ENCODE measurements at places on chromosomes 3 and 15.

GRCh38 chr3:133271042-133271441, 128.8 kb upstream of the BFSP2 start:
- DNase-seq = no peak

DNA sequence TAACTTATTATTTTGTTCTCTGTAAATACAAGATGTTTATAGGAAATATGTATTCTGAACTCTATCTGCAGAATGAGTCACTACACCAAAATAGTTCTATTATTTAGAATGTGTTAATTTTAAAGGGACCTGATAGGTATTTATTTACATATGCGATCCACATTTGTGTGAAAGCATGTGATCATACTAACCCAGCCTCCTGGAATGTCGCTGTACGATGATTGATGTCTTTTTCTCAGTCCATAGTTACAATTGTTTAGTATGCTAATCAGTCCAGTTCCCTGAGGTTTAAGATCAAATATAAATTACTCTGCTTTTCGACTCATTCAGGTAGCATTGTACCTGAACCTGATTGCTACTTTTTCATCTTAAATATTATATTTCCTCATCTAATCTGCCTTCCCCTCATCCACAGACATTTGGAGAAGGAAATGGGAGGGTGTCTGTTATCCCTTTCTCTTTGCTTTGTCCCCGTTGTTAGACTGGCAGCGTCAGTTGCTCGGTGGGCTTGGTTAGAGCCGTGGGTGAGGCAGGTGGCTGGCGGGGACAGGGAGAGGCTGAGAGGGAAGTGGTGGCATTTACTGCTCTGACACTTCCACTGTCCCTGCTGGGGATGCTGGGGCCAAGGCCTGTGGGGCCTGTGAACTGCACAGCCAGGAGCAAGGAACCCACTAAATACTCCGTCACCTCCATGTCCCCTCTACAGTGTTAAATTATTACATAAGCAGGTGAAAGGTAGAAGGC, 27.8 kb upstream of the NR2E3 start:
- DNase-seq = no peak

GRCh38 chr15:67002368-67002767, 63.0 kb upstream of the SMAD3 start:
- DNase-seq = no peak

- DNase-seq = no peak
These were observed 1.1 kb upstream of the EBLN2 start for GRCh38 chr3:73060302-73060723.

- no peak for DNase-seq
These were observed 12.7 kb upstream of the CLDN16 start for GRCh38 chr3:190375246-190375645.

GRCh38 chr15:33067456-33067855, 127.1 kb downstream of the FMN1 start:
- no peak for DNase-seq

DNA sequence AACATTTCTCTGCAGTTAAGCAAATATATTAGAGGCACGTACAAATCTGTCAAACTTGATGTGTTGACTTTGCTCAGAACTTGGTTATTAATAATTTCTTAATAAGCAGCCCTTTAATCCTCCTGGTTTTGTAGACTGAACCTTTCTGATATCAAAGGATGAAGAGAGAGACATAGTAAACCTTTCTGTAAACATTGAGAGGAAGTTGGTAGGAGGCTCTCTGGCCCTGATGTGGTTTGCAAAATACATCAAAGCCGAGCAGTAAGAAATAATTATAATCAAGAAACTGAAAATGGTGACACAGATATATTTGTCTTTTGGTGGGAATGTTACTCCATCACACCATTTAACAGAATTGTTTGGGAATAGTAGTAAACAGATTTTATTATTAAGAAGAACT, 111.9 kb downstream of the OXSM start:
- DNase-seq = no peak

- no peak for DNase-seq
These were observed 23.4 kb downstream of the SOX14 start for GRCh38 chr3:137787529-137787928.

GRCh38 chr3:132637590-132637989, 22.0 kb downstream of the ACAD11 start:
- no peak for DNase-seq

- peak; percentile 11 for DNase-seq
These were observed 23.5 kb downstream of the DNAH1 start for GRCh38 chr3:52339612-52340011.

DNA sequence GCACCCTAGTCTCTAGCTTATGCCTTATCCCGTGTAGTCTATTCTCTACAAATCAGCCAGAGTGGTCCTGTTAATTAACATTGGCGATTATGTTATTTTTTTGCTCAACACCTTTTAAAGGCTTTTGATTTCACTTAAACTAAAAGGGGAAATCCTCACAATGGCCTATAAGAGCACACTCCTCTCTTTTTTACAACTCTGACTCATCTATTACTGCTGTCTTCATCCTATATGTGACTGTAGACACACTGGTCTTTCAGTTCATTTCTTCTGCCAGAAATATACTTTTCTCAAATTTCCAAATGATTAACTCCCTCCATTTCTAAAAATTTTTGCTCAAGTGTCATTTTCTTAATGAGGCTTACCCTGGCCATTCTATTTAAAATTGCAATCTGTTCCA, 143.4 kb downstream of the NSUN3 start:
- DNase-seq = no peak

DNA sequence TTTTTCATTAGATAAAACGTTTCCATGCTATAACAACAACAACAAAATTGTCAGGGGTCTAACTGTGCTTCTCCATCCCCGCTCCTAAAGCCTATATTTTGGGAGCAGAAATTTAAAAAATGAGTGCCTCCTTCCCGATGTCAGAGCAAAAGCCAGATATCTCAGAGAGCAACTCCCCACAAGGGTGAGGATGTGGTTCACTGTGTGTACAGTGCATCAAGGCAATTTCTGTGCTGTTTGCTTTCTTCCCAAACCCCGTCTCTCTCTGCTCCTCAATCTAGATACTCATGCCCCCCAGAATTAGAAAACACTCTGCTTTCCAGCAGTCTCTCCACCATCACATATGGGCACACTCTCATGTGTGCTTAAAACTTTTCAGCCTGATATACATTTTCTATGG, 76.7 kb upstream of the MBNL1 start:
- DNase-seq = no peak

DNA sequence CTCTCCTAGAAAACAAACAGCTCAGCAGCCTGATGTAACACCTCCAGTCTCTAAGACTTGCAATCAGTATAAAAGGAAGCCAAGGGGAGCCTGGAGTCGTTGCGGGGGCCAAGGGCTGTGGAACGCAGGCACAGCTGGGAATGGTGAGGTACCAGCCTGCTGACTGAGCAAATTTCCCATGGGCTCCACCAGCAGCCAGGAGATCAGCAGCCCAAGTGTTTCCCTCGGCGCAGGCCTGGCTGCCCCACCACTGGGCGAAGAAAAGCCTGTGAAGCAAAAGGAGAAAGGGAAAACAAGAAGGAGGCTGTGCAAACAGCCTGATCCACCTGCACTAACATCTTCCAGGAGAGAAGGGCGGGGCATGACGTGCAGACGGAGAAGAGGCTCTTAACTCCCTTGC, 155.3 kb downstream of the SHQ1 start:
- DNase-seq = no peak

- DNase-seq = no peak
These were observed 86.0 kb downstream of the EFL1 start for GRCh38 chr15:82176542-82176941.

DNA sequence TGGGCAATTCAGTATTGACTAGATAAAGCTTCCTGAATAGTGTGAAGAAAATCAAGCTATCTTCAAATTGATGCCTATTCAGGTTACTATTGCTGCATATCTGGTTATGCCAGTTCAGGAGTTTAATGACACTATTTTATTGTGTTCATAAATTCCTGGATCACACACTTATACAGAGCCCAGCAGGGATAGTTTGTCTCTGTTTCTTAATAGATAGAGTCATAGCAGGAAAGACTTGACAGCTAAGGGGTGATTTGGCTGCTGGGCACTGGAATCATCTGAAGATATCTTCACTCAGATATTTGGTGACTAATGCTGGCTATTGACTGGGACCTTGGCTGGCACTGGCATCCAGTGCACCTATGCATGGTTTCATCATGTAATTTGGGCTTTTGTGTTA, 187.8 kb downstream of the PYDC2 start:
- no peak for DNase-seq

GRCh38 chr3:87855616-87856015, 203.2 kb downstream of the CGGBP1 start:
- DNase-seq = no peak
